ENCODE measurements at places on chromosomes 1 and 21.

DNA sequence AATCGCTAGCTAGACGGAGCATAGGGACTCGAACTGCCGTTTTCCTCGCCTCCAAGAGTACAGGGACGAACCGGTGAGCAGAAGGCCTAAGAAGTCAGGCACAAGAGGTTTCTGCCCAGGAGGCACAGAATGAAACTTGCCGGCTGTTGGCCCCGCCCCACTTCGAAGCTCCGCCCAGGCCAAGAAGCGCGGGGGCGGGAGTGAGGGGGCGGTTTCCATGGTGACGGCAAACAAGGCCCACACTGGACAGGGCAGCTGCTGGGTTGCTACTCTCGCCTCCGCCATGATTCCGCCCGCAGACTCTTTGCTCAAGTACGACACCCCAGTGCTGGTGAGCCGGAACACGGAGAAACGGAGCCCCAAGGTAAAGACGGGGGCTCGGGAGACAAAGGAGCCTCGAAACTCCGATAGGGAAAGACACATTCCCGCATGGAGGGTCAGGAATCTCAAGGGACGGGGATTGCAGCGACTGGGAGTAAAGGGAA, at the start of gene DNALI1:
Gene DNALI1, plus strand, starts transcription at position 229 of the 485 bp plus-strand sequence. Its CDS starts 55 bp downstream, at position 284.
- peak; percentile 56 for DNase-seq

DNA sequence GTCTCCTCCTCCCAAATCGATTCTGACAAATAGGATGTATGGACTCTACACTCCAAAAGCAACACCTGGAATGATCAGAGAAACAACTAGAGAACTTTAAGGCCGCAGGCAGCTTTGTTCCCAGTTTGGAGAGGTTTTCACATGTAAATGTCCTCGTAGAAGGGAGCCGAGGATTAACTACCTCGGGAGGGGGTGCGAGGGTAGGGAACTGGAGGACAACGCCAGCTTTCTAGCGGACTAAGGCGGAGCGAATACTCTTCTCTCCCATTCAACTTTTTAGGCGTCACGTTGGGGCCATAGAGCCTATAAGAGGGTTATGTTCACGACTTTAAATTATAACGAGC, 1.2 kb downstream of the SCAF4 start:
- no peak for DNase-seq

- DNase-seq = peak; percentile 32
These were observed 2.6 kb upstream of the C1orf174 start for GRCh38 chr1:3902571-3903091.

GRCh38 chr1:81836007-81836626, 35.4 kb downstream of the ADGRL2 start:
- no peak for DNase-seq

DNA sequence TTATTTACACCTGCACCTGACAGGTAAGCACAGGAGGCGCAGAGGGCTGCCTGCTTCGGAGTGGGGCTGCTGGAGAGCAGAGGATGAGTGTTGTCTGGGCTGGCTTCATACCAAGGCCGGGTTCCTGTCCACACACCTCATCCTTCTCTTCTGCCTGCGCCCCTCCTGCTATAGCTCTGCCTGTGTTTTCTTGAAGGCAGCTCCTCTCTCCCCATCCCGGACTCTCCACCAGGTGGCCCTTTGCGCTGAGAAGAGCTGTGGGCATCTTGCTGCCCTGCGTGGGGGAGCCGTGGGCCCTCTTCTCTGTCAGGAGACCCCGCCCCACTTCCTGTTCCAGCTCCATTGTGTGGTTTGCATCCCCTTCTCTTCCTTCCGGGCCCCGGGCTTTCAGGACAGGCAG, 35.0 kb downstream of the ARHGEF10L start:
- no peak for DNase-seq

DNA sequence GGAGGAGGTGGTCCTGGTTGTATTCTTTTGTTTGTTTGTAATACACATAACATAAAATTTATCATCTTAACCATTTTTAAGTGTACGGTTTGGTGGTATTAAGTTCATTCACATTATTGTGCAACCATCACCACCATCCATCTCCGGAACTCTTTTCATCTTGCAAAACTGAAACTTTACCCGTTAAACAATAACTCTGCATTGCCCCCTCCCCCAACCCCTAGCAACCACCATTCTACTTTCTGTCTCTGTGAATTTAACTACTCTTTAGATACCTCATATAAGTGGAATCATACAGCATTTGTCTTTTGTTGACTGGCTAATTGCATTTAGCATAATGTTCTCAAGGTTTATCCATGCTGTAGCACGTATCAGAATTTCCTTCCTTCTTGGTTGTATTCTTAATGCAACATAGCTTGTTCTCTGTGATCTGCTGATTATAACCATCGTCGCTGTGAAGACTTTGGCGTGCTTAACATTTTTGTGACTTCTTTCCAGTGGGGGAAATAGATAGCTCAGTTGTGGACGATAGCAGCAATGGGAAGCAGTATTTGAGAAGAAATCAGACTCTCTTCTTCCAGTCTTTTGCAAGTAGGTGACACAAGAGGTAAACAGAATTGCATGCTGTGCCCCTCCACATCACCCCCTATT, 117.5 kb upstream of the HOOK1 start:
- peak; percentile 60 for DNase-seq

GRCh38 chr1:18739408-18739807, 108.8 kb downstream of the PAX7 start:
- DNase-seq = no peak

DNA sequence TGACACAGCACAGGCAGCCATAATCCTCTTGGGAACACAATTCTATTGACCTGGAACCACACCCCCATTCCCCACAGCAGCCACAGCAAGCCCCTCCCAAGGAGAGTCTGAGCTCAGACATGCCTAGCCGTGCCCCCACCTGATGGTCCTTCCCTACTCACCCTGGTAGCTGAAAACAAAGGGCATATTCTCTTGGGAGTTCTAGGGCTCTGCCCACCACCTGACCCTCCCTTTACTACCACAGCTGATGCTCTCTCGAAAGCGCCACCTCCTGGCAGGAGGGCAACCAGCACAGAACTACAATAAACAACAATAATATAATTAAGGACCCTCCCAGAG, 184.8 kb upstream of the COA6 start:
- peak; percentile 34 for DNase-seq

DNA sequence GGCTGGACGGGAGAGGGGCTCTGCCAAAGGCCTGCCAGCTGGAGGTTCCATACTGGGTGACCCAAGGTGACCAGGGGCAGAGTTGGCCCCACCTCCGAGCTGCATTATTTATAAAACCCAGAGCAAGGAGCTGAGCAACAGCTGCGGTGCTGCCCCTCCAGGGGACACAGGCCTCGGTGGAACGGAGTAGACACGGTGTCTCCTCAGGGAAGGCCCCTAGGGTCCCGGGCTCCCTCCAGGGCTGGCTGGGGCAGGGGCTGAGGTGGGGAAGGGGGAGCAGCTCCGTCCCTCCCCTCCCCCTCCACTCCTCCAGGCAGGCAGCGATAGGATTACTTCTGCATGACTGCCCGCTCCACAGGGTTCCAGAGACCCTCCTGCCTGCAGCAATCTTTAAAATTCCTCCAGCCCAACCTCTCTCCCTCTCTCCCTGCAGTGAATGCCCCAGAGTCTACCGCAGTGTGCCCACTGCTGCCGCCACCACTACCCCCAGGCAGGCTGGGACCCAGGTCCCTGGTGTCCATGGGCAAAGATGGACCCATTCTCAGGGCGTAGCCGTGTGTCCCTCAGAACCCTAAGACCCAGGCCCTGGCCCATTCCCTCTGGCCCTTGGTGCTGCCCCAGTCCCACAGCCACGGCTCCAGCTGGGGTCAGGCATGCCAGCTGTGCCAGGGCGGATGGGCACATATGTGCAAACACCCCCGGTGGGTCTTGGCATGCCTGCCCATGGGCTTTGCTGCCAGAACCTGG, 10.8 kb downstream of the AHDC1 start:
- DNase-seq = no peak

DNA sequence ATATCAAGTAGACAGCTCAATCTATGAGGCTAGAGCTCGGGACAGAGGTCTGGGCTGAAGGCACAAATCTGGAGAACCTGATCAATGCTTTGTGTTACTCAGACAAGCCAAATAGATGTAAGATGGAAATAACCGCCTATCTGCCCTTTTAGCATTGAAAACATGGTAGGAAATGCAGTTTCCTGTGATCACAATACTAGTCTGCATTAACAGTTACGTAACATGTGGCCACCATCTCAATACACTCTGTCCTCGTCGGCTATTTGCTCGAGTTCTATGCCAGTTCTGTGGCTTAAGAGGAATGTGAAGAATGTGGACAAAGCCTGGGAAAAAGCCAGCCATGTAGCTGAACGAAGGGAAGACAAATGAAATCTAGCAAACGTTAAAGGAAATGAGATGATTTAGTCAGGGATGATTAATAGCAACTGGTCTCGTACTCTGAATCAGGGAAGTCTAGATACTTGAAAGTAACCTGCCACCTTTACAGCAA, 73.3 kb downstream of the HSF2BP start:
- no peak for DNase-seq

- no peak for DNase-seq
These were observed 1.4 kb upstream of the OR2L3 start for GRCh38 chr1:248045209-248045608.

- DNase-seq = no peak
These were observed 66.3 kb upstream of the NTPCR start for GRCh38 chr1:232883992-232884661.

DNA sequence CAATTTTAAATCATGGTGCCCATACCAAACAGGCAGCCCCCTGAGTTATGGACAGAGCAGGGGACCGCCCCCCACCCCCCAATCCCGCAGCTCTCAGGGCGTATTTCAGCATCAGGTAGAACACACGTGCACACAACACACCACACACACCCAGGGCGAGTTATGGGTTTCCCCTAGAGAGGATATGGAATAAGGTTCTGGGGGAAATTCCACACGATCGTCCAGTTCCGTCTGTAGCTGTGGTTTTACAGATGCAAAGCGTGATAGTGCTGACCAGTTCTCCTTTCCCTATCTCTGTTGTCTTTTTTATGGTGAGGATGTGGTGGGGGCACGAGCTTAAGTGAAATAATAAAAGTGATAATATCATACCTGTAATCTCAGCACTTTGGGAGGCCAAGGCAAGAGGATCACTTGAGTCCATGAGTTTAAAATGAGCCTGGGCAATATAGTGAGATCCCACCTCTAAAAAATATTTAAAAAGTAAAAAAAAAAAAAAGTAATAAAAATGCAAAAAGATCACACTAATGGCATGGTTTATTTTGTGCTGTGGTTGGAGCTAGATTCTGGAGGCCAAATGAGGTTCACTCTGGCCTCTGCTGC, 25.1 kb downstream of the C2CD2 start:
- DNase-seq = peak; percentile 10

GRCh38 chr1:45266151-45266801, 59.9 kb upstream of the ZSWIM5 start:
- DNase-seq = no peak

DNA sequence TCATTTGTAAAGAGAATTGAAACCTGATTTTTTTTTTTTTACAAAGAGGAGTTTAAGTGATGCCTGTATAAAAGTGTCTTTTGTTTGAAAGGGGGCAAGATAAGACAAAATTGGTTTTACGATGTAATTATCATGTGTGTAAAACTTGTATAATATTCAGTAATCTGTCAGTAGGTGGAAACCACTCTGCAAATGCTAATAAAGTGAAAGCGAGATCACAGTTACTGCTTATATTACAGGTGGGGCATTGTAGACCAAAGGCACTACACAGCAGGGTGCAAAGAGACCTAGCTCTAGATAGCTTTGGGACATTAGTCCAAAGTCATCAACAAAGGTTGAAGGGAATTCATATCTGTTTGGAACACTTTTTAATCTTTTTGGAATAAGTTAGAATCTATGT, 174.2 kb downstream of the LHX8 start:
- no peak for DNase-seq

- no peak for DNase-seq
These were observed 83.4 kb upstream of the KCNE2 start for GRCh38 chr21:34280389-34280795.

- DNase-seq = peak; percentile 19
These were observed 42.5 kb upstream of the DISC1 start for GRCh38 chr1:231584117-231584516.
